ENCODE measurements at places on chromosomes 11 and 22.

DNA sequence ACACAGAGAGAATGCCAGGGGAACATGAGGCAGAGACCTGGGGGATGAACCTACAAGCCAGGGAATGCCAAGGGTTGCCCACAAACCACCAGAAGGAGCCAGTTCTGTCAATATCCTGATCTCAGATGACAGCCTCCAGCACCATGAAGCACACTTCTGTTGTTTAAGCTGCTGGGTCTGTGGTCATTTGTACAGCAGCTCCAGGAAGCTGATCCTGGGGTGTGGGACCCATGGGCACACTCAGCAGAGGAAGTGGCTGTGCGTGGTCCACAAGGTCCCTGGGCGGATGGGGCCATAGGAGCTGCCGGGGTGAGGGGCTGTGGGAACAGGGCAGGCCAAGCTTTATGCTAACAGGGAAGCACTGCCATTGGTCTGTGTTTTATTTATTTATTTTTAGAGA is 12.1 kb downstream of the PPM1F start:
- DNase-seq: no peak

GRCh38 chr11:125623064-125623463 is 1.9 kb upstream of the CHEK1 start:
- no peak for DNase-seq

DNA sequence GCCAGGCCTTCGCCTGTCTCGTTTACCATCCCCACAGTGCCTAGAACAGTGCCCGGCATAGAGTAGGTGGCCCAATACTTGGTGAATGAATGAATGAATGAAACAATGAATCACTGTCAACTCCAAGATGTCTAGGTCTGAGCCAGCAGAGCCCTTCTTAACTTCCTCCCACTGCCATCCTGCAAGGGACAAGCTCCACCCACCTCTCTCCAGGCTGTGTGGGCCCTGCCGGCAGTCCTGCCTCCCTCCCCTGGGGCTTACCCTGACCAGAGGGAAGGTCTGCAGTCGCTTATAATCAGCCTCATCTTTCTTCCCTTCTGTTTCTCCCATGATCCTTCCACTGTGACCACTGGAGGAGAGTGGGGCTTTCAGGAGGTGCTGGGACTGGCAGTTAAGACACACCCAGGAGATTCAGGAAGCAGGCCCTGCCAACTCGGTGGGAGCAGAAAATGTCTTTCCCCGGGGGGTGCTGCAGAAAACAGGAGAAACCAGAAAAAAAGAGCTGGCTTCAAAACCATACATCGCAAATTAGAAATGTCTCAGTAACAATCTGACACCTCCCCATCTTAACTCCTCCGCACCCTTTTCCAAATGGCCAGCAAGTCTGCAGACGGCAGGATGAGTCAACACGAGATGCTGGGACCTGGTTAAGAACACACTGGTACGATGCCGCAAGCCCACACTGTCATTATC is 11.4 kb downstream of the DNAL4 start:
- no peak for DNase-seq

GRCh38 chr22:41943661-41944209 is 3.2 kb downstream of the CENPM start:
- peak; percentile 40 for DNase-seq

DNA sequence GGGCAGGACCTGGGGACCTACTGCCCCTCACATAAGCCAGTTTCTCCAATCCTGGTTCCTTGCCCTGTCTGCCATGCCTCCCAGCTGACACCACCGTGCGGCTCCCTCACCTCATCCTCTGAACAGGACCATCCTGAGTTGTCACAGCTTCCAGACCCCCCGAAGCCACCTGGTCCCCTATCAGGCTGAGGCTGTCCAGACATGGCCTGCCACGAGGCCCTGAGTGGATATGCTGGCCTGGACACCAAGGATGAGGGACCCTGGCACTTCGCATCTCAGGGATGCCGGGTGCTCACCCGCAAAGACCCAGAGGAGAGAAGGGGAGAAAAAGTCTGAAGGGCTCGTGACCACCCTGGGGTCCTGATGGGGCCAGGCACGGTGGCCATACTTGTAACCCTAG is 15.8 kb upstream of the CCDC188 start:
- no peak for DNase-seq

DNA sequence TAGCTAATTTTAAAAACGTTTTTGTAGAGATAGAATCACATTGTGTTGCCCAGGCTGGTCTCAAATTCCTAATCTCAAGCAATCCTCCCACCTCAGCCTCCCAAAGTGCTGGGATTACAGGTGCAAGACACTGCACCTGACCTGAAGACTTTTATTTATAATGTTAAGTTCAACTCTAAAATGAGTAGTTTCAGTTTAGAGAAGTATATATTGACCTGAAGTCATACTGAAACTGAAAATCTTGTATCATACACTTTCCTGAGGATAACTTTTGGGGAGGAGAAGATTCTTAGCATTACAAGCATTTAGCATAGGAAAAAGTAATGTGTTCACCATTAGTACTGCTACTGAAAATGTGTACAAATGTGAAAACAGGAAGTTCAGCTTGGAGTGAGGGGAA is 249.3 kb downstream of the CASP12 start:
- DNase-seq: no peak

DNA sequence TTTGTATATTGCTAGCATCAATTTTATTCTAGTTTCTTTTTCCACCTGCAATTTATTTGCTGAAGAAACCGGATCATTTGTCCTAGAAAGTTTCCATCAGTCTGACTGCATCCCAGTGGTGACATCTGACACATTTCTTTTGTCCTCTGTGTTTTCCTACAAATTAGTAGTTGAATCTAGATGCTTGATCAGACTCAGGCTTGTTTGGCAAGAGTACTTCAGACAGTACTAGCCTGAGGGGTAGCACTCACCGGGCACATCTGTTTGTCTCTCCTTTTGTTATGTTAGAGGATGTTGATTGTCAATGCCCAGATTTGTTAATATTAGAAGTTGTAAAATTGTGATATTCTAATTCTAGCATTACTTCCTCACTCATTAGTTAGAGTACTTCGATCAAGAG is 204.8 kb downstream of the SWAP70 start:
- no peak for DNase-seq

DNA sequence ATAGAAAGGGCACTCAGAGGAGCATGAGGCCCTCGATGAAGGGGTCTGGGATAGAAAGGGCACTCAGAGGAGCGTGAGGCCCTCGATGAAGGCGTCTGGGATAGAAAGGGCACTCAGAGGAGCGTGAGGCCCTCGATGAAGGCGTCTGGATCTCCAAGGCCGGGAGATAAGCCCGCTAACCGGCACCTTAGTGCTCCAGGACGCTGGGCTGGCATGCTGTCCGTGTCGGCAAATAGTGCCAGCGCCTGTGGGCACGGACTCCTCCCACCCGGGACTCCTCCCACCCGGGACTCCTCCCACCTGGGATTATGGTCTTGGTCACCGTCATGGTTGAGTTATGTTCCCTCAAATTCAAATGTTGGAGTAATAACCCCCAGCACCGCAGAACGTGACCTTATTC is 725.3 kb downstream of the BRD1 start:
- no peak for DNase-seq

GRCh38 chr22:29095459-29095858 is 22.6 kb downstream of the KREMEN1 start:
- no peak for DNase-seq

DNA sequence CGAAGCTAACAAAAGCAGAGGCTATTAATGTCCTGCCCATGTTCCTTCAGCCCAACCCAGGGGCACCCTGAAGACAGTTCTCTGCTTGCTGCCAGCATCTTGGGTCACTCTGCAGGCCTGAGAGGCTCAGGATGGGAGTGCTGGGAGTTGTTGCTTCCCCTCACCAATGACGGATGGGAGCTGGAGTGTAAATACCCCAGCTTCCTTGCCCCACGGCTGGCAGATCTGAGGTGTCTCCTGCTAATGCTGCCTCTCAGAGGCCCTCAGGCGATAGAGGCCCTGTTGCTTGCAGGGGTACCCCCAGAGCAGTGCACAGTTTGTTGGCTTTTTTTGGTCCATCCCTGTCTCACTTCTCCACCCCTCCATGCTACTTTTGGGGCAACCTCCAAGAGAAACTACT is 32.9 kb downstream of the IFT27 start:
- DNase-seq: no peak

DNA sequence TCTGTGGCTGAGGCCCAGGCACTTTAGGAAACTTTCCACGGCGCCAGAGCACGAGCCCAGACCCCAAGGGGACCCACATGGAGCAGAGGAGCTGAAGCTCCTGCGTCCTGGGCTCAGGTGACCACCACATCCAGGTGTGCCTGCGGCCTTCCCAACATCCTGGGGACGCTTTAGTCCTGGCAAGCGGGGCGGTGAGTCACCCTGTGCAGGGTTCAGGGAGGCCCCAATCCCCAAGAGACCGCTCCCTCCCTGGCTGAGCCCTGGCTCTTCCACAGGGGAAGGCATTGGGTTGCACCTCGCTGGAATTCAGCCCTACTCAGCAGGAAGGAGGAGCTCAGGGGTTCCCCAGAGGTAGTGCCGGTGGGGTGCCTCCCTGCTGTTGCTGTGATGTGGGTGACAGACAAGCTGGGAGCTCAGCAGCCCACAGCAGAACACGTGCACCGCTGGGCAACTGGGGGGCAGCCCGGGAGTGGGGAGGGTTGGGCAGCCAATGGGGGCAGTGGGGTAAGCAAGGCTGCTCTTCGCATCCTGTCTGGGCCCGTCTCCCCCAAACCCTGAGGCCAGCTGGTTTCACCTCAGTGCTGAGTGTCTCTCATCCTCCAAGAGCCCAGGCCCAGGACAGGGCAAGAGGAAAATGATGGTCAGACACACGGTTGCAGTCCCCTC is 802.8 kb downstream of the BRD1 start:
- no peak for DNase-seq

DNA sequence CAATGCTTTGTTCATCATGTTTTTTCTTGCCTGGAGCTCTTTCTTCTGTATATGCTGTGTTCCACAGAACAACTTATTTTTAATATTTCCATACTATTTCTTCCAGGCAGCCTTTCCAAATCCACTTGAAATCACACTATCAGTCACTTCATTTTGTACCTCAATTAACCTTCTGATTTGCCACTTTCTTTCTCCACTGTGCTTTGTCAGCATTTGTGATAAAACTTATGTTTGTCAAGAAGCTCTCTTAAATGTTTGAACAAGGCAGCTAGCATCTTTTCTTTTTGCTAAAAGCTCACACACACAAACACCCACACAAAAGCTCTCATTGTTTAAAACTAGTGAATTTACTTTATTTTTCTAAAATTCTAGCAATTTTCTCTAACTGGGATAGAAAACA is 2014.7 kb upstream of the RAG2 start:
- DNase-seq: no peak

Measured in activated CD4-positive, alpha-beta T cell treated with anti-CD3 and anti-CD28 coated beads, Interleukin-2, amount 50 U/mL, for 16 hours (primary cell).